Transverse colon (tissue), 4 donors: ENCODE measurements at places on chromosomes 2 and 18. TPM values are rescaled to one million over a fixed set of nuclear protein-coding genes. Genes with fewer than 3 reads are reported as not detected.

GRCh38 chr2:219327719-219328118 is 4.8 kb downstream of the RESP18 start:
- H3K4me1 ChIP-seq, result no peaks in the 10 kb centered on the region
- DNase-seq, result no peak
- peaks cover 49% of the 10 kb centered on the region for H3K27me3 ChIP-seq
- no peaks in the 10 kb centered on the region for H3K36me3 ChIP-seq
- no peak overlapping the region for H3K27ac ChIP-seq
- H3K4me3 ChIP-seq, result no peak overlapping the region

DNA sequence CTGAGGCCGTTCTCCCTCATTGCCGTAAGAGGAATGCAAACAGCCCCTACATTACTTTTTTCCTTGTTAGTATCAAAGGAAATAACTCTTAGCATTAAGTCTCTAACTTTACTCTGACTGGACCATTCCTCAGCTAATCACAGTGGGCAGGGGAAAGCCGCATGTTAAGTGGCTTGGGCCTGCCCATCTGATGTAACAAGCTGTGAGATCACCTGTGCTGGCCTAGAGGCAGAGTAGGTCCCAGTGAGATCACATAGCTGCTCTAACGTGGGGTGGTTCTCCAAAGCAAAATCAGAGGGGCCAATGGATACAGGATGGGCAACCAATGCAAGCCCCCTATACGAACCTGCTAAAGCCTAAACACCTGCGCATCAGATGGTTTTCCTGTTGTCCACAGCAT is 5.9 kb upstream of the MOCOS start:
- H3K4me3 ChIP-seq, result no peak overlapping the region
- H3K36me3 ChIP-seq, result no peaks in the 10 kb centered on the region
- no peak for DNase-seq
- no peaks in the 10 kb centered on the region for H3K27me3 ChIP-seq
- H3K27ac ChIP-seq, result no peak overlapping the region

DNA sequence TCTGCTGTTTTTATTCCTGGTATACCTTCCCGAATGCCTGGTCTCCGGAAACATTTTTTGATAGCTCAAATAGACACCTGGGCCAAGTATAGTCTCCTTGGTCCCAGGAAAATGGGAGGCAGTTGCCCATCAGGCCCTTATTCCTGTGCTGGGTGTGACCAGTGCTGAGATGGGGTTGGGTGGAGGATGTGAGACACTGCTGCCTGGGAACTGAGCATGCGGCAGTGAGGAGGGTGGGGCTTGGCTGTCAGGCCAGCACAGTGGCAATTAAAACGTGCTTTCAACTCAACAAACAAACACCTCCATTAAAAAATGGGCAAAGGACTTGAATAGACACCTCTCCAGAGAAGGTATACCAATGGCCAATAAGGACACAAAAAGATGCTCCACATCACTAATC is 12.5 kb downstream of the KLHL29 start:
- peaks cover 8% of the 10 kb centered on the region for H3K4me1 ChIP-seq
- no peak overlapping the region for H3K27ac ChIP-seq
- H3K4me3 ChIP-seq, result no peak overlapping the region
- no peaks in the 10 kb centered on the region for H3K36me3 ChIP-seq

AQP12A gene
- not detected for total RNA-seq

GPR75 gene
- total RNA-seq, result 2.5 TPM

APCDD1 gene
- total RNA-seq, result 2.6 TPM

ANKRD30BL gene
- not detected for total RNA-seq
